Esophagus squamous epithelium (tissue), 5 donors: ENCODE measurements at places on chromosomes 7 and 10. TPM values are rescaled to one million over a fixed set of nuclear protein-coding genes. Genes with fewer than 3 reads are reported as not detected.

DNA sequence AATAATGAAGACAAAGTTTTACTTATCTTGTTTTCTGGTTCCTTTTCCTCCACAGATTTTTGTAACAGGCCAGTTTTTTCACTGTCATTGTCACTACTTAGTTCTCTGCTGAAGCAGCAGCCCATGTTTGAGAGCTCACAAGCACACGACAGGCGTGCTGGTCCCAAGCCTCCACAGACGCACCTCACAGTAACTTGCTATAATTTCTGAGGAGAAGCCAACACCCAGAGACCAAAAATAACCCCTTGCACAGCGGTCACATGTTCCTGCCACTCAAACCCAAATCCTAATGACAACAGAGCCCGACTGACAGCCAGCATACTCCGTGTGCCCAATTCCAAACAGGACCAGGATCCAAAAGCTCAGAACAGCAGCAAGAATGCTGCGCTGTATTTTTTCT is 58.5 kb downstream of the LARP4B start:
- no peak for DNase-seq

The HOXA5 gene
- 7.4 TPM for total RNA-seq

The CRPPA gene
- total RNA-seq: 1.3 TPM

- DNase-seq: no peak
These were observed 172.6 kb downstream of the FAM107B start for GRCh38 chr10:14601872-14602725.

GRCh38 chr10:25068152-25069058 is 52.0 kb downstream of the THNSL1 start:
- DNase-seq: no peak

The ABHD11 gene
- total RNA-seq: 8.3 TPM

The LIPM gene
- not detected for total RNA-seq
